ENCODE measurements at places on chromosomes 5 and 9.

DNA sequence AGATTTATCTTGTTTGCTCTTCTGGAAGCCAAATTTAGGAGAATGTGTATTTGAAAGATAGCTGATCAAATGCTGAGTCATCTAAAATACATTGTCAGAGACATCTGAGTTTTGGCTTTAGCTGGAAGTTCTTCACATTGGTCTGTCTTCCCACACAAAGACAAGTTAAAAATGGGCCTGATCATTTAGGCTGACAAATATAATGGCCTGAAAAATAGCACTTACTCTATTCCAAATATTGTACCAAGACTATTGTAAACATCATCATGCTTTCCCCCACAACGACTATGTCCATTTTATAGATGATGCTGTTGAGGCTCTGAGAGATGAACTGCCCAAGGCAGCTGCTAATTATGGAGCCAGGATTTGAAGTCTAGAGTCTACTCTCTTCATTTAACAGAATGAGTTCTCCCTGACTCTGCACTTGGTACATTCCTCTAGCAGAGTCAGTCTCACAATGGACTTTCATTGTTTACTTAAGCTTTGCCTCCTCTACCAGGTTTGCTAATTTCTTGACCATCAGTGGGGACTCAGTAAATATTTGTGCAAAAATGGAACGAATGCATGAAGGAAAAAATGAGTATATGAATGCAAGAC, 619.4 kb upstream of the KLF4 start:
- DNase-seq = no peak

DNA sequence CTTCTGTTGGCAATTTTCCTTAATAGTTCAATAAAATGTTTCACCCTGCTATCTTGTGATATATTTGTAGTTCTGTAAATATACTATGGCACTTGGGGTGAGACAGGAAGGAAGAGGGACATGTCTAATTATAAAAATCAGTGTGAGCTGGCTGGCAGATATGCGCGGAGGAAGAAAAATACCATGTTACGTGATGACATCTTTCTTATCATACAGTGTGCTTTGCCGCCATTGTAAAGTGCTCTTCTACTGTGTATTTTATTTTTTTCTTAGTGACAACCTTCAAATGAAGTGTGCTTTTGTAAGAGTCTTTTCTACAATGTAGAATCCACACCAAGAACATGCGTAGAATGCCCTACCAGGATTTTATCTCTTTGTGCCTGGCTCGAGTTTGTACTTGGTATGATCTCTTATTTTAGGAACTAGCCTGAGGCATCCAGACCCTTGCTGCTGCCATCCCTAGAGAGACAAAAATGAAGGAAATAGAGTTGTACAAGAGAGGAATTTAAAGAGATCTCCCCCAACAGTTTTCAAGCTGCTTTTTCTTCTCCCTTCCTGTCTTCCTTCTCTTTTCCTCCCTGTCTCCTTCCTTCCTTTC, 46.7 kb upstream of the RIOK2 start:
- no peak for DNase-seq

GRCh38 chr5:89097103-89097502, 214.1 kb upstream of the MEF2C start:
- DNase-seq = no peak

DNA sequence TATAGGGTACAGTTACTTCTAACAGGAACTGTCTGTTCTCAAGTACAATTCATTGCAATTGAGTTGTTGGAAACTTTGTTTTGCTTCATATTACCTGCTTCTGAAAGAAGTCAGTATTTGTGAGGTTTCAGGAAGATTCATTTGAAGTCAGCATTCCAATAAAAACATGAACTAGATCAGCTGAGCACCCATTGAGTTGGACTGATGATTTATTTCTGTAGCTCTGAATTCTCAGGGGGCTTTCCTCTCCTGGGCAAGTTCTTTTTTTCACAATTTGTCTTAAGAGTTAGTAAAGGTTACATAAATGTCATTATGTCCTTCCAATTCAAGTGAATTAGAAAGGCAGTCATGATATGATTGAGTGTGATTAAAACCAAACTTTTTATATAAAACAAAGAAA, 16.2 kb upstream of the KIF2A start:
- no peak for DNase-seq

GRCh38 chr5:14665949-14666348, 1.4 kb downstream of the OTULIN start:
- no peak for DNase-seq

All from head of caudate nucleus (tissue), 42 donors.